ENCODE measurements at places on chromosomes 1 and 21.

GRCh38 chr1:153592748-153593147 lies 20.2 kb downstream of the S100A16 start:
- DNase-seq: no peak

GRCh38 chr1:94324178-94324544 lies 86.8 kb upstream of the ARHGAP29 start:
- DNase-seq: no peak

GRCh38 chr1:229781453-229781852 lies 155.4 kb downstream of the URB2 start:
- no peak for DNase-seq

- no peak for DNase-seq
Measured at GRCh38 chr1:86502721-86503405, 34.1 kb downstream of the CLCA1 start.

GRCh38 chr1:241598249-241598648 lies 41.9 kb downstream of the CHML start:
- no peak for DNase-seq

DNA sequence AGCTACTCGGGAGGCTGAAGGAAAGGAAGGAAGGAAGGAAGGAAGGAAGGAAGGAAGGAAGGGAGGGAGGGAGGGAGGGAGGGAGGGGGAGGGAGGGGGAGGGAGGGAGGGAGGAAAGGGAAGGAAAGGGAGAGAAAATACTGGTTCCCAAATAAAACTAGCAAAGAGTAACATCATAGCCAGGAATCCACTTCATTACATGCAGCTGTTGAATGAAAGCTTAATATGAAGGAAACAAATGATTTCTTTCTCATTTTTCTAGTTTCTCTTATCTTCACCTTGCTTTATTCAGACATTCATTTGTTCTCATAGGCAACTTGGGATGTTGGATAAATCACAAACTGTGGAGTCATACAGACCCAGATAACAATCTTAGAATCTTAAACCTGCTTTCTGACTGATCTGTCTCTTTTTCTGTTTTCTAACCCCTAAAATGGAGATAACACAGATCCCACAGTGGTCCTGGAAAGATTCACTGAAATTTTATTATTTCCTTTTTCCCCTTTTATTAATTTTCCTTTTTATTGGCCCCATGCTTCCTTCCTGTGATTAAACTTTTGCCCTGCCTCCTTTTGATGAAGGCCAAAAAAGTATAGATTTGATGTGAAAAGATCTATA lies 52.5 kb upstream of the USH2A start:
- no peak for DNase-seq

- no peak for DNase-seq
Measured at GRCh38 chr1:10324627-10325026, 74.2 kb upstream of the PGD start.

DNA sequence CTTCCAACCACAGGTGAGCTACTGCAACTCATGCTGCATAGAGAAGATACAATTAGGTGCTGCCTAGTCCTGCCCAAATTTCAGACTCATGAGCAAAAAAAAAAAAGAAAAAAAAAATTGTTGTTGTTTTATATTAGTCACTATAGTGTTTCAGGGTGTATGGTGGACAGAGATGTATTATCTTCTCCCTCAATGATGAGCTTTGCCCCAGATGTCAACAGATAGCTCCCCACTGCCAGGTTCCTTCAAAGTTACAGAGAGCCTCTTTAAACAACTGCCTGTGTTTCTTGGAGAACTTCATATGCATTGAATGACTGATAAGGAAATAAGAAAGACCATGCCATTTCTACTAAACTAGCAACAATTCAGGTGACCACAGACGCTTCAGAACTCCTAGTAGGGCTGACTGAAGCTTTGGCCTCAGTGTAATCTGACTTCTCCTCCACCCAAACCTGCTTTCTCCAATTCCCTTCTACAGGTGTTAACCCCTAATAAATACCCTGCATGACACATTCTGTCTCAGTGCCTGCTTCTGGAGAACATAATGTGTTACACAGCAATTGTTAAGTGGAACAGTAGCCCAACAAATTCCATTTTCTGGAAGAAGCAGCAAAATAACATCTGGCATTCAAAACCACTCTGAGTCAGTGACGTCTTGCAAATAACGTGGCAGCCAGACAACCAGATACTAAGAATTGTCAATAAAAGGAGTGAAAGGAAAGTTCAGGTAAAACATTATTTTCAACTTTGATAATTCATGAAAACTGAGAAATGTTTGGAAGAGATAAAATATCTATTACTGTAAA lies 147.7 kb downstream of the CDC42BPA start:
- DNase-seq: no peak

DNA sequence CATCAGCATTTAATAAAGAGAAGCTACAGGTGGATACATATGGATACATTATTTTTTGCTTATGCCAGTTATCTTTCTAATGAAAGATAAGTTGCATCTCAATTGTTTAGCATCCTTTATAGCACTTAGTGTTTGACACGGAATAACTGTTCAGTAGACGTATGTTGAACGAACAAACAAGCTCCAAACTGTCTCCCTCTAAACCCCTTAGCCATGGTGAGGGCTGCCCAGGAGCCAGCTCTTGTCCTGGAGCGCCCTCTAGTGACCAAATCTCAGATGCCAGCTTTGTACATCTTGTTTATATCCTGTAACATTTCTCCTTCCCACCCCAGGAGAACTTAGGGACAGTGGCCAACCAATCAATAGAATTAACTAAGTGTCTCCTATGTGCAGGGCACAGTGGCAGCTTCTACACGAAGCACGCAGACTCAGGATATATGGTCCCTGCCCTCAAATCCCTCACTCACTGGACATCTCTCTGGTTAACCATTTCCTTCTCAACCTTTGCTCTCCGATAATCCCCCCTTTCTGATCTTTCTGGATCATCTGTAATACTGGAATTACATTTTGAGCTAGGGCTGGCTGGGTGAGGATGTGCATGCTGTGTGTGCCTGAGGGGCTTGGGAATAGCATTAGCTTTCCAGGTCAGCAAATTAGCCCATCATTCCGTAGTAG lies 22.9 kb downstream of the KCNA10 start:
- DNase-seq: peak; percentile 80

- peak; percentile 51 for DNase-seq
Measured at GRCh38 chr1:94805912-94806311, 14.2 kb upstream of the SLC44A3 start.

DNA sequence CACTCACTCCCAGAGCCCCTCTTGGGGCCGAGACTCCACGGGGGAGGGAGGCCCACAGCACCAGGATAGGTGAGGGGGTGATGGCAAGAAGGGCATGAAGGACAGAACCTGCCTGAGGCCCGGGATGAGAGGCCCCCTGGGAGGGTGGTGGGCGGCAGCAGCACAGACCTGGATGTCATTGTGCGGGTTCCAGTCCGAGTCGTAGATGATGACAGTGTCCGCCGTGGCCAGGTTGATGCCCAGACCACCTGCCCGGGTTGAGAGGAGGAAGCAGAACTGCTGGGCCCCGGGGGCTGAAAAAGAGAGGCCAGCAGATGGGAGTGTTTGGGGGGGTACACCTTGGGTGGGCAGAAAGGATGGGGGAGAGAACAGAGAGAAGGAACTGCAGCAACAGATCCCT lies 50.1 kb downstream of the CHD5 start:
- DNase-seq: no peak

DNA sequence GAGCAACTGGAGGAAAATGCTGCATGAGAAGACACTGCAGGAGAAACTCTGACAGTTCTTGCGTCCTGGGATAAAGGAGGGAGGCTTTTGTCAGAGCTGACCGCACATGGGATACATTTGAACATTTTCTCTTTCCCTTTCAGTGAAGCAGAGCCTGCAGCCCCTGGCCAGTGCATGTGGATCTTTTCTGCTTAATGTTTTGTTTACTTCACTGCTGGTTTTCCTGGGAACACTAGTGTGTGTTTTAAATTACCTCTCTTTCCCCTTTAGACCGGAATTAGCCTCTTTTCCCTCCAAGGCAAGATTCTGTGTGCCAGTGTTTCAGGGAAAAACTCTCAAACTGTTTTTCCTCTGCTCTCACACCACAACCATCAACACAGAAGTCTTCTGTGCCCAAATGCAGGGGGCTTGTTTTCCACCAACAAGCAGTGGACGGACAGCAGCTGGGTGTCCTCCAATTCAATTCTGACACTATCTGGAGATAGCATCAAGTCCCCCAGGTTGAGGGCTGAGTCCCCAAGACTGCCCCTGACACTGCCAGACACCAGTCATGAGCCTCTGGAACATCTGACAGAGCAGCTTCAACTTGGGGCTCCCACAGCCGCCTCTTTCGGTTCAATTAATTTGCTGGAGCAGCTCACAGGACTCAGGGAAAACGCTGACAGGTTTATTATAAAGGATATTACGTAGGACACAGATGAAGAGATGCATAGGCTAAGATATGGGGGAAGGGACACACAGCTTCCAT lies 136.2 kb downstream of the RHOU start:
- DNase-seq: no peak

DNA sequence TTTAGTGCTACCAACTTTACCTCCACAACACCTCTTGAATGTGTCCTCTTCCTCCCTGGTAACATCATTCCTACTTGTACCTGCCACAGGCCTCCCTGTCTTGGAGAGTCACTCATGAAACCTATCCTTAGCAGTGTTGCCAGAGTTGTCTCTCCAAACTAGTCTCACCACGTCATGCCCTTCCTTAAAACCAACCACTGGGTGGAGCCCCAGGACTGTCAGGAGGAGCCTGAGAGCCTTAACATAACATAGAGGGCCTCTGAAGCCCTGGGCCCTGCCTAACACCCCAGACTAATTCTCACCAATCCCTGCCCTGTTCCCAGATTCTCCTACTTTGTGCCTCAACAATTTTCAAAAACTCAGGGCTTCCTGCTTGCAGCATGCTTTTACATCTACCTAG lies 65.3 kb downstream of the ZNF697 start:
- peak; percentile 85 for DNase-seq

GRCh38 chr1:221669441-221669840 lies 72.4 kb downstream of the DUSP10 start:
- no peak for DNase-seq

GRCh38 chr1:220926146-220926545 lies 46.9 kb downstream of the HLX start:
- no peak for DNase-seq

DNA sequence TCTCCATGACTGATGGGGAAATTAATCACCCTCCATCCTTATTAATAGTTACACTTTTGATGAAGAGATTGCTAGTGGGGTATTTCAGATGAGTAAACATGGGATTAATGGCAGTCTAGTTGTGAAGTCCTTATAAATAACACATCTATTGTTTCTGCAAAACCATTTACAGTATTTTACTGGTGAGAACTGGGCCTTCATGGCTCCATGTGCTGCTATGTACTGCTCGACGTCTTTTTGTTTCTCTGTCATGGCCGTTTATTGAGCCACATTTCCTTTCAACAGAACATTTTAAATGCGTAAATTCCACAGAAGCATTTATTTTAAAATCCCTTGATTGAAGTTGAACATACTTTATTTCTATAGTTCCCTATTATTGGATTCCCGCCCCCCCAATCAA lies 34.5 kb downstream of the SPEN start:
- DNase-seq: no peak

DNA sequence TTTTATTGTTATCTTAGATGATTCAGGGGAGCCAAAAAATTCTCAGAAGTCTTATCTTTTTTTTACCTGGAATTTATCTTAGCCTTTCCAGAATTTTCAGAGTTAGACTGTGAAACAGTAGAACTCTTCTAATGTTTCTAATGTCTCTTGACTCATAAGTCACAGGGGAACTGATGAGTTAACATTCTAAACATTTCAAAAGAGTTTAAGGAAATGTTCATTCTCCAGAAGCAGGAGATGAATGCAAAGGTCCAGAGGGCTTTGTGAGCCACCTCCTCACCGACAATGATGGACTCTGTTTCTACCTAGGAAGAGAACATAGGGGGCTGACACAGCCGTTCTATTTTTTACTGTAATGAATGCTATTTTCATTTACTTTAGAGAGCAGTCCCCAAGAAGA lies 157.5 kb downstream of the BRINP2 start:
- DNase-seq: no peak

- DNase-seq: no peak
Measured at GRCh38 chr1:174815036-174815435, 184.7 kb upstream of the CACYBP start.

DNA sequence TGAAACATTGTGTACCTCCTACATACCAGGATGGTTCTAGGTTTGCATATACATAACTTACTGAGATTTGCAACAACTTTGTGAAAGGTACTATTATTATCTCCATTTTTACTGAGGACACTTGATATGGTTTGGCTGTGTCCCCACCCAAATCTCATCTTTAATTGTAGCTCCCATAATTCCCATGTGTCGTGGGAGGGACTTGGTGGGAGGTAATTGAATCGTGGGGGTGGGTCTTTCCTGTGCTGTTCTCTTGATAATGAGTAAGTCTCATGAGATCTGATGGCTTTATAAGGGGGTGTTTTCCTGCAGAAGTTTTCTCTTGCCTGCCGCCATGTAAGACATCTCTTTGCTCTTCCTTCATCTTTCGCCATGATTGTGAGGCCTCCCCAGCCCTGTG lies 40.1 kb downstream of the IGSF21 start:
- DNase-seq: no peak

DNA sequence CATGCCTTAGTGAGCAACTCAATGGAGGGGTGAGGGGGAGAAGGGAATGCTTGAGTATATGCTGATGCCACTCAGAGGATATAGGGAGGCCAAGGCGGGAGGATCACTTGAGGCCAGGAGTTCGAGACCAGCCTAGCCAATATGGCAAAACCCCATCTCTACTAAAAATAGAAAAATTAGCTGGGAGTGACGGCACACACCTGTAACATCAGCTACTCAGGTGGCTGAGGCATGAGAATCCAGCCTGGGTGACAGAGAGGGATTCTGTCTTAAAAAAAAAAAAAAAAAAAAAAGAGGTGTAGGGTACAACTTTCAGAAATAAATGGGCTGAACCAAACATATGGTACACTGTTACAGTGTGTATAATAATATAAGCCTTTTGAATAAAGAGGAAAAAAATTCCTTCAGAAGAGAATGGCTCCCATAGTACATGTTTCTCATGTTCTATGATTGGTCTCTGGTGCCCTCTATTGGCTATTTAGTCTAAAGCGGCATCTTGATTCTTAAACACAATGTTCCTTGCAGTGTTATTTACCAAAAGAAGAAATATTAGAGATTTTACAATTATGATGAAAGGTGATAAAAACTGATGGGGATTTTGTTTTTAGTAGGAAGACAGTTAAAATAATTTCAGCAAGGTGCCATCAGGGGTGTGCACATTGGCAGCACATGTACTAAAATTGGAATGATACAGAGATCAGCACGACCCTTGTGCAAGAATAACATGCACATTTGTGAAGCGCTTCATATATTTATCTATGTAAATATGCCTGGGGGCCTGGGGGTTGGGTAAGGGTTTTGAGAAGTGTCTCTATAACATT lies 109.8 kb downstream of the PATJ start:
- DNase-seq: peak; percentile 69

Measured in Kasumi-1 (cell line).